ENCODE measurements at places on chromosomes 5 and 9.
A peak's percentile ranks its signal among the peaks of the same experiment; 100 is the strongest.

- no peak for DNase-seq
These were observed 508.1 kb downstream of the NR2F1-AS1 start for GRCh38 chr5:93072831-93073459.

- no peak for DNase-seq
These were observed 15.6 kb downstream of the FBXO4 start for GRCh38 chr5:41940641-41941040.

- DNase-seq = peak; percentile 85
These were observed 159.8 kb upstream of the KLF9 start for GRCh38 chr9:70574151-70574837.

- no peak for DNase-seq
These were observed 97.6 kb upstream of the SPRY4 start for GRCh38 chr5:142422429-142422828.

DNA sequence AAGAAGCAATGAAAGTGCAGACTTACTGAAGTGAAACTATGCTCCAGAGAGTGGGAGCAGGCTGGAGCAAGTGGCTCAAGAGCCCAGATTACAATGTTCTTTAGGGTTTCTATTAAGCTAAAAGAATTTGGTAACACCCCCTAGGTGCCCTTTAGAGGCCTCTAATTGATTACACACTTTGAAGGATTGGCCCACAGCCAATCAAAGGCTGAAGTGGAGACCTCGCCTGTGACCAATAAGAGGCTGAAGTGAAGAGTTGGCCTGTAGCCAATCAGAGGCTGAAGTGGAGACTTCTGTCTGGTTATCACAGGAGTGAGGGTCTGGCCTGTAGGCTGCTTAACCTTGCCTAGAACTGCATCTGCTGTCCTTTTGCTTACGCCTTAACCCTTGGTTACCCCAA is 46.7 kb upstream of the SPATA31C2 start:
- DNase-seq = no peak

Data from AG04449 (cell line).